ENCODE measurements at places on chromosomes 7 and 10.

DNA sequence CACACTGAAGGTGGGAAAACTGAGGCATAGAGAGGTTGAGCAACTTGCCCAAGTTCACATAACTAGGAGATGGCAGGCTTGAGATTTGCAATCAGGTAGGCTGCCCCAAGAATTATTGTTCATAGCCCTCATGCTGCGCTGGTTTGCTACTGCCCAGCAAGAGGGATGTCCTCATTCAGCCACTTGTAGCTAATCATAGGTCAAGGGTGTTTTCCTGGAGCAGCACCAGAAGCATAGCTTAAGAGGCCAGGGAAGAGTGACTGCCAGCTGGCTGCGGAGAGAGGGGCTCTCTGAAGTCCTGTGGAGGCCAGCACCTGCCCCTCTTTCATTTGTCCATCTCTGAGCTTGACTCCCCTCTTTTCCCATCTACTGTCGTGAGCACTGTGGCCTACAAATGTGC lies 15.0 kb downstream of the CDHR3 start:
- no peak for DNase-seq

- no peak for DNase-seq
Observed at GRCh38 chr7:77698042-77698625, 1.9 kb downstream of the RSBN1L start.

GRCh38 chr7:44595934-44596635 lies 10.3 kb upstream of the OGDH start:
- DNase-seq: no peak

GRCh38 chr10:96579133-96579532 lies 7.7 kb downstream of the TM9SF3 start:
- DNase-seq: no peak

DNA sequence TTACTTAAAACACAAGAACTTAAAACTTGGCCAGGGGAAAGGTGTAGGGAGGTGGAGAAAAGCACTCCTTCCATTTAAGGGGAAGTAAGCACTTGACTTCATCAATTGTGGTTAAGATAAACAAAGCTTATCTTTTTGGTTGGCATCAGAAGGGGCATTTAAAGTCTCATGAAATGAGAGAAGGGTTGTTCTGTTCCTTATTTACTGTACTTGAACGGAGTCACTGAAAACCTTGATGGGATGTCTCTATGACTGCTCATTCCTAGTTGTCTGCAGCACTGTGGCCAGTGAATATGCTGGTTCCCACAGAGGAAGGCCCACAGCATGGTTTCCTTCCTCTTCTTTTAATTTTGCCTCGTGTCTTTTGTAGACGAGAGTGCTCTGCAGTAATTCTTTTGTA lies 229.3 kb downstream of the AUTS2 start:
- no peak for DNase-seq

GRCh38 chr10:6254201-6254600 lies 51.5 kb downstream of the PFKFB3 start:
- DNase-seq: no peak

DNA sequence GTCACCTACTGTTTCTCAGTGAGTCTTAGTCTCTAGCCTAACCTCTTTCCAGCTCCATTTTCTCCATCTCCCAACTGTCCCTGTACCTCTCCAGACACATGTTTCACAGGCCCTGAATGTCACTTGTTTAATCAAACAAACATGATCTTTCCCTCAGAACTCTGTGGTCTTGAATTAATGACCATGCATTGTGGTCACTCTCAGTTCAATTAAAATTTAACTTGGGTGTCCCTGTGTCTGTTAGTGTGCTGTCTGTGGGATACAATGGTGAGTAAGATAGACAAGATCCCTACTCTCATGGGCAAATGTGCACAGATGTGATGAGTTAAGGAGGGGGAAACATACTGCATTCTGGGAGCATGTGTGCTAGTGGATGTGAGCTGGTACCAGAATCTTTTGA lies 65.0 kb downstream of the RBM33 start:
- no peak for DNase-seq

GRCh38 chr10:129030996-129031843 lies 435.8 kb upstream of the MGMT start:
- DNase-seq: no peak

GRCh38 chr10:63574011-63574410 lies 52.8 kb downstream of the REEP3 start:
- DNase-seq: no peak

DNA sequence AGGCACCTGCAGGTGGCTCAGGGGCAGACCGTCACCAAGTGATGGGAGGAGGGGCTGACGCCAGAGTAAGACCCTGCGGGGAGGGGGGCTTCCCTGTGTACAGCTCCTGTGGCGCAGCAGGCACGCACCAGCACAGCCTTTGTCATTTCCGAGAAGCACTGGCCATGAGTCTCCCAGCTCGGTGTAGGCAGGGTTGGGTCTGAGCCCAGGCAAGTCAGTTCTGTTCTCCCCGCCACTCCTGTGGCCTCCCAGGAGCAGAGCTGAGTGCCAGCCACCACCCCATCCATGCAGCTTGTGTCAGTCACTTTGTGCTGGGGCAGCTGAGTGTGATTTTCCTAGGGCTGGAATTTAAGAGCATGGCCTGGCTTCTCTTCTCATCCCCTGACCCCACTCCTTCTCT lies 13.2 kb downstream of the CPSF4 start:
- no peak for DNase-seq

DNA sequence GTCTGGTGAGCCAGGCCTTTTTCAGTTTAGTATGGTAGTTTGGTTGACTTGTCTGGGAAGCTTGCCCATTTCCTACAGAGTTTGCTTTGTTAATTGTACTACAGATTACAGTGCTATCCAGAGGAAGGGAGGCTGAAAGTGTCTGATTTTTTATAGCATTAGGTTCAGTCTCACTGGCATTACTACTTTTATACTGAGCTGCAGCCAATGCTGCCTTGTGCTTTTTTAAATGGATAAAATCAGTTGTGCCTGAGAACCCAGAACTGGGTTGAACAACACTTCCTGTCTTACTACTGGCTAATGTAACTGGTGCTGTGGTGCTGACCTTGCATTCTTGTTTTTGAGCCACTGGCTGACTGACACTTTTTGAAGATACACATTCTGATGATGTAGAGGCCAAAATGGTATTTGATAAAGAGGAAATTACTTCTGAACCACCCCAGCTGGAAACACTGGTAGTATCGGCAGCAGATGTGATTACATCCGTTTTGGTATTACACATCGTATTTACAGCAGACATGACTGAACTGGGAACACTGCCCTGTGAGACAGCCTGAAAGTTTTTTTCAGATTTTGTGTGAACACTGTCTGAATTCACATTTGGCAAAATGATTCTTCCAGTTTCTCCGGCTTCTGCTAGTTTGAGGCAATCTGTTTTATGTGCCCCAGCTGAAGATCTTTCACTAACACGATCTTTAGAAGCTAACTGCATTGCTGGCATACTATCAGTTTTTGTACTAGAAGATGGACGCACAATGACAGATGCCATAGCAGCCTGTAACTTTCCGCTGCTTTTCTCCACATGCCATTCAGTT lies 74.1 kb downstream of the NRBF2 start:
- peak; percentile 45 for DNase-seq

DNA sequence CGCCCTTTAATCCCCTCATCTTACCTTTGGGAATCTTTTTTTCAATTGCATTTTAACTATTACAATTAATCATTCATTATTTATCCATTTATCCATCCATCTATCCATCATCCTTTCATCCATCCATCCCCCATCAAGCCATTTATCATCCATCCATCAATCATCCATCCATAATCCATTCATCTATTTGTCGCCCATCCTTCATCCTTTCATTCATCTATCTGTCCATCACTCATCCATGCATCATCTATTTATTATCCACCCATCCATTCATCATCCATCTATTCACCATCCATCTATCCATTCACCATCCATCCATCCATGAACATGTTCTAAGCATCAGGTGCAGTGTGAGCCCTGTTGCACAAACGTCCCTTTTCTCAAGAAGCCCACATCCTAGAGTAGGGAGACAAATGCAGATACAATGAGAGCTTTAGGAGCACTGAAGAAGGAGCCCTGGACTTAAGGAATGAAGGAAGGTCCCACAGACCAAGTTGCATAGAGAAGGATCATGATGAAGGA lies 199.5 kb downstream of the ADAM12 start:
- no peak for DNase-seq
